ENCODE measurements at places on chromosomes 7 and 10. TPM values are rescaled to one million over a fixed set of nuclear protein-coding genes. Genes with fewer than 3 reads are reported as not detected.

AKR1C2 gene
- total RNA-seq = 0.11 TPM

GRCh38 chr7:73716318-73716890, 3.1 kb downstream of the STX1A start:
- no peak for DNase-seq

DNA sequence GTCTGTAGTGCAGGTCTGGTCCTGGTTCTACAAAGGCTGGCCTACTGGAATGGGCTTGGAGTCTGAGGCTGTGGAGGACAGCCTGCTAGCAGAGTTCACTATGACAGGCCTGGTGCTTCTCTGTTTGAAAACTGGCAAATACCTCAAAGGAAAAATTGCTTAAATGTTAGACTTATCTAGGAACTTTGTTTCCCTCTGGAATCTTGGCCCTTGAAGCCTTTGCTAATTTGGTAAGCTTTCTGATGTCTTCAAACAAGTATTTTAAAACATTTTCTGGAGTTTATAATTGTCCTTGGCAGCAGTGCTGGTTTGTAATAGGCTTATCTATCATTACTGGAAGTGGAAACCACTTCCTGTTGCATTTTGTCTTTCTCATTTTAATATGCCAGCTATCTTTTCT, 139.7 kb downstream of the TMEM26 start:
- no peak for DNase-seq

DNA sequence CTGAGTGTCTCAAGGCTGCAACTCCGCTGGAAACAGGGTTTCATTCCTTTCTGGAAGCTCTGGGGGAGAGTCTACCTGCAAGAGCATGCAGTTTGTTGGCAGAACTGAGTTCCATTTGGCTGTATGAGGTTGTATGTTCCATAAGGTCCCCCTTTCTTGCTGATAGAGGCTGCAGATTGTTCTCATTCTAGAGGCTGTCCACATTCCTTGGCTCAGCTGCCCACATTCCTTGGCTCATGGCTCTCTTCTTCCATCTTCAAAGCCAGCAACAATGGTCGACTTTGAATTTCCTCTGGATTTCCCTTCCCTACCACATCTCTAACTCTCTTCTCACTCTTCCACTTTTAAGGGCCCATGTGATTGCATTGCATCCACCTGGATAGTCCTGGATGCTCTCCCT, 147.3 kb upstream of the CDCA7L start:
- DNase-seq = no peak

All from H7 (cell line).